AG08395 (cell line): ENCODE measurements at places on chromosomes 4 and X.
A peak's percentile ranks its signal among the peaks of the same experiment; 100 is the strongest.

GRCh38 chrX:123809854-123810375, 49.9 kb upstream of the XIAP start:
- no peak for DNase-seq

- no peak for DNase-seq
Observed at GRCh38 chrX:111812889-111813563, 63.0 kb upstream of the TRPC5OS start.

DNA sequence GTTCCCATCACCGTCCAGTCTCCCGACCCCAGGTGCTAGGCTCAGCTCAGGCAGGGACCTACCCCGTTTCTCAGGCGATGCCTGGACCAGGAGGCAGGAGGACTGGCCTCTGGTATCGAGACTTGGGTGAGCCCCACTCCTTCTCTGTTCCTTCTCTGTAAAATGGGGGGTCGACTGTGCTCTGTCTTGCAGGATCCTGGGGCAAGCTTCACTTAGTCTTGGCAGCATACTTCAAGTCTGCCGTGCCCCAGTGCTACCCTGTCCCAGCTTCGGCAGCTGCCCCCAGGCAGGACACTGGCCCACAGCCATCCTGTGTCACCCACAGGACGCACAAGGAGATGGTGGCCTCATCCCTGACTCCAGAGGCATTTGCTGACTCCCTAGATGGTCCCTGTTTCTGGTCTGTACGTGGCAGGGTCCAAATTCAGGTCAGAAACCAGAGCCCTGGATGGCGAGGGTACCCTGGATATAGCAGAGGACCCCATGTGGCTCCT, 7.0 kb upstream of the HAUS7 start:
- DNase-seq, result no peak

- no peak for DNase-seq
Observed at GRCh38 chr4:39937683-39938268, 39.9 kb downstream of the PDS5A start.

GRCh38 chrX:11319806-11320520, 26.8 kb downstream of the AMELX start:
- no peak for DNase-seq

DNA sequence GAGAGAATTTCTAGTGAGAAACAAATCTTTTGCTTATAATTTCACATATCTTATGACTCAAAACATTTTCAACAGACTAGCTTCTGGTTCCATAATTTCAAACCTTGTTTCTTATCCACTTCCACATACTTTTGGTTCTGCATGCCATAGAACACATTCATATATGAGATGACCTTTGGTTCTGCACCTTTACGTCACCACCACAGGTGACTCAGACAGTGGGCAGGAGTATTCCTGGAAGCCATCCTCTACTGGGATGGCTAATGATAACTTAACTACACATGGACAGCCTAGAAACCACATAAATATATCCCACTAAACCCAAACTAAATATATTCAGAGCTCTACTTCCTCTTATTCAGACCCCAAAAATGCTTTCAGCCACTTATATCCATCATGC, 133.3 kb downstream of the DCK start:
- peak; percentile 63 for DNase-seq

DNA sequence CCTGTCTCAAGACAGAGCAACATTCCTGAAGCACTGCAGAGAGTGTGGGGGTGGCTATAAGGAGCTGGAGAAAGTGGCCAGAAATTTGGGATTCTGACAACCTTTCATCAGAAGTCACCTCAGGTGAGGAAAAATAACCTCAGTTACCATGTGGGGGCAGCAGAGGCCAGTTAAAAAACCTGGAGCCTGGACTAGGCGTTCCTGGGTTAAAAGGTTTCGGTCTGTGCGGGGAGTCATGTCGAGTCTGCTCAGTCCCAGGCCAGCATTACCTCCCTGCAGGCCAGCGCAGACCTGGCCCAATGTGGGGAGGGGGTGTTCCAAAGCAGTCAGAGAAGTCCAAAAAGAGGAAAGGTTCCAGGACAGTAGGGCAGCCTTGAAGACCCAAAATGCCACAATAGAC, 10.9 kb upstream of the NALF2 start:
- peak; percentile 35 for DNase-seq

GRCh38 chr4:101163936-101164335, 183.4 kb downstream of the PPP3CA start:
- DNase-seq, result no peak

DNA sequence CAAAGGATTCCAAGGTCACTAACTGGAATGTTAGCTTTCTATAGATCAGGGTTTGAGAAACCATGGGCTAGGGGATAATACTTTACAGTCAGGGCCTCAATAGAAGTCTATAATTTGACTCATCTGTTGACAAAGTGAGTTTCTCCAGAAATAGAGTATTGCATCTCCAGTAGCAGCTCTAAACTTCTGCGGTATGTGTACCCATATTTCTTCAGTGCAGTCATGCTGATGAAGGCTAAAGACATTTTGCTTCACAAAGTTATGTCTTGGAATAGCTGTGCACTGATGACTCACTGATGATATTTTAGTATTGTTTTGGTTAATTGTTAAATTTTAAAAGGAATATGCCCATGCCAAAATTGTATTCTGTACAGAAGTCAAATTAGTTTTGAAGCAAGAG, 464.9 kb upstream of the AMOT start:
- peak; percentile 45 for DNase-seq

DNA sequence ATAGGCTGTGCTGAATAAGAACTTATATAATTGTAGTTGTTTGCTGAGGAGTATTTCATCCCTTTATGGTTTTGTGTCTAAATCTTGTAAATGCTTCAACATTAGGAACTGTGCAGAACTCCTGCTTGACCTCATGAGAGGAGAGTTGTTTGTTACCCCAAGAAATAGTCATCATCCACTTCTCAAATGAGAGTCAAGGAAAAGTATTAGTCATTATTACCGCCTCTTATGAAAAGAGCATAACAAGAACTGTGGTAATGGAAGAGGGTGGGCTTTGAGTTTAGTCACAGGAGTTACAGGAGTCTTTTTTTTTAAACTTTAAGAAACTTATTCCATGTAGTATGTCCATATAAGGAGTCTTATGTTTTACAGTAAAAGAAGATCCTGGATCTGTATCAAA, 132.9 kb downstream of the RAP1GDS1 start:
- DNase-seq, result no peak
